ENCODE measurements at places on chromosomes 5 and 9.

- DNase-seq: no peak
Observed at GRCh38 chr5:167754501-167755021, 536.9 kb upstream of the WWC1 start.

DNA sequence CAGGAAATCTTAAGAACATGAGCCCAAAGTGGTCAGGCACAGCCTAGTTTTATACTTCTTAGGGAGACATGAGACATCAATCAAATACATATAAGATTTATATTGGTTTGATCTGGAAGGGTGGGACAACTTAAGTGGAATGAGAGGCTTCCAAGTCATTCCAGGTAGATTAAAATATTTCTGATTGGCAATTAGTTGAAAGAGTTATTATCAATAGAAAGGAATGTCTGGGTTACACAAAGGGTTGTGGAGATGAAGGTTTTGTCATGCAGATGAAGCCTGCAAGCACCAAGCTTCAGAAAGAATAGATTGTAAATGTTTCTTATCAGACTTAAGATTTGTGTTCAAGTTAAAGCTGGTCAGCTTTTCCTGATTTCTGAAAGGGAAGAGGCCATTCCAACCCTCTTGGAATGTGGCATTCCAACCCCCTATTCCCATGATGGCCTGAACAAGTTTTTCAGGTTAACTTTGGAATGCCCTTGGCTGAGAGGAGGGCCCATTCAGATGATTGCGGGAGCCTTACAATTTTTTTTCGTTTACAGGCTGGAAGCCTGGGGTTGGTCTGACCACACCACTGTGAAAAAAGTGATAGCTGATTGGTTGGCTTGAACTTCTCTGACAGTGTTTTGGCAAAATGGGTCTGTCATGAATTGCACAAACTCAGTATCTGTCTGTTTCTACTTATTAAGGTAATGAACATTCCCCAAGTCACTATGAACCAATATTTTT is 245.6 kb upstream of the RAI14 start:
- DNase-seq: no peak

DNA sequence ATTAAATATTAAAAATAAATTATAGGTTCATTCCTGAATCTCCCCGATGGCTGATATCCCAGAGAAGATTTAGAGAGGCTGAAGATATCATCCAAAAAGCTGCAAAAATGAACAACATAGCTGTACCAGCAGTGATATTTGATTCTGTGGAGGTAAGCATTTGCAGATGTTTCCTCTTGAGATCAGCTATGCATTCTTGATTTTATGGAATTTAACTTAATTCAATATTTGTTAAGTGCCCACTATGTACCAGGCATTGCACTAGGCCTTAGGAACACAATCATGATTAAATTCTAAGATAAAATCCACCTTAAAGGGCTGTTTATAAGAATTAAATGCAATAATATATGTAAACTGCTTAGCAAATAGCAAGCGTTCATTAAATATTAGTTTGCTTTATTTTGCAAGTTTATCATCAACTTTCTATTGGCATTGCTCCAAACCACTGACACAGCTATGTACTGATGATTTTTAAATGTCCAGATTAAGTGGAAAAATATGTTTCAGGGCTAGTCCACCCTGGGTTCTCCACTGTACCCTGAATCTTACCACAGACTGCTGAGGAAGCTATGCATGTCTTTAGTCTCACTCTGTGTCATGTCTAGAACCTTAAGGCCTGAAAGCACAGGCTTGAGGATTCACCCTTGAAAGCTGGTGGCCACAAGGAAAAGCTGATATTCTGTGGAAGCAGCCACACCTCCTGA is 33.2 kb downstream of the SLC22A4 start:
- no peak for DNase-seq

- no peak for DNase-seq
Observed at GRCh38 chr5:170681013-170681433, 102.5 kb upstream of the GABRP start.

- DNase-seq: no peak
Observed at GRCh38 chr9:93091453-93092081, 4.5 kb upstream of the CARD19 start.

- no peak for DNase-seq
Observed at GRCh38 chr5:149333711-149334443, 11.4 kb upstream of the GRPEL2 start.

GRCh38 chr5:134046801-134047686 is 42.3 kb upstream of the VDAC1 start:
- no peak for DNase-seq

- DNase-seq: no peak
Observed at GRCh38 chr5:141941779-141942178, 16.2 kb downstream of the PCDH12 start.

DNA sequence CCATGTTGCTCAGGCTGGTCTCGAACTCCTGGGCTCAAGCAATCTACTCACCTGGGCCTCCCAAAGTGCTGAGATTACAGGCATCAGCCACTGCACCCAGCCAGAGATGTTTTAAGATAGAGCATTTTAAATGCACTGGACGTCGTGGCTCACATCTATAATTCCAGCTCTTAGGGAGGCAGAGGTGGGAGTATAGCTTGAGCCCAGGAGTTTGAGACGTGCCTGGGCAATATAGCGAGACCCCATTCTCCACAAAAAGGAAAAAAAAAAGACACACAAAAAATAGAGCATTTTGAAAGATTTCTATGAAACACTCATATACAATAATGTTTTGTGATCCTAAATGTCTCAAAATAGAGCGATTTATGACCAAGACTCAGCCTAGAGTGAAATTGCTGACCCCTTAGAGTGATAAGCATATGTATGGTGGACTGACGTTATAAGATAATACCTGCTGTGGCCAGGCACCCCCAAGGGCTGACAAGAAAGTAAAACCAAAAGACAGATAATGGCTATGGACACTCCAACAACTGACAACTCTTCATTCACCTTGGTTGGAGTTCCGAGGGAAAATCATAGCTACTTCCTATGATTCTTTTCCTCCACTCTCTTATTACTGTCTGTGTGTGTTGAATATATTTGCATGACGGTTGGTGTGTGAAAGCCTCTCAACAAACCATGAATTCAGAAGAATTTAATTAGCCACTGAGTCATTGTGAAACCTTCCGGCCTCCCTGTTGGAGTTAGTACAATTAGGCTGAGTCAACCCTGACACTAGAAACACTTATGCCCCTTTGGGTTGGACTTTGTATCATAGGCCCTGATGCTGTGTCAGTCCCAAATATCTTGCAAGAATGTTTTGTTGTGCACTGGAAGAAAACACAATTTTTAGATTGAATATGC is 526.5 kb upstream of the NUDT12 start:
- DNase-seq: no peak

DNA sequence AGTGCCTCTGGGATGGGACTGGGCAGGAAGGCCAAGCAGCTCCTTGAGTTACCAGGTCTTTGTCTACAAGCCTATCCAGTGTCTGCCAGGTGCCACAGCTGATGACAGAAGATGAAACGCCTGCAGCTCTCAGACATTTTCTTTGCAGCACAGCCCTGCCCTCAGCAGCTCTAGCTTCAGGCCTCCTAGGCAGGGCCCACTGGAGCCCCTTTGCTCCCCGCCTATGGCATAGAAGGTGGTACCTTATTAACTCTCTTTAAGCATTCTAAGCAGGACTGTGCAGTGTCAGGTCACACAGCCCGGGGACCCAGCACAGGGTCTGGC is 1.3 kb upstream of the SKP1 start:
- no peak for DNase-seq

- no peak for DNase-seq
Observed at GRCh38 chr9:12773562-12773961, 1.3 kb upstream of the LURAP1L start.

DNA sequence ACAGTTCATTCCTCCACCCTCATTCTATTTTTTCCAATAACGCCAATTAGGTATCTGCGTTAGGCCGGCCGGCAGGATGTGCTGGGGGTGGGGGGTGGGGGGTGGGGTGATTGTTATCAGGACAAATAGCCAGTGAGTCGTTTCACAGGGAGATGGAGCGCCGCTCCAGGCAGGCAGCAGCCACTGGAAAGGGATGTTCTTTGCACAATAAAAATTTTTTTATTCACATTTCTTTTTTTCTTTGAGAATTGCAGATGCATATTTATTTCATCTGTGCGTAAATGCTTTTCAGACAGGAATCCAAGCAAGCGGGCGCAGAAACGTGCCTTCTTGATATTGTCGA is 4.1 kb downstream of the LMX1B start:
- no peak for DNase-seq

DNA sequence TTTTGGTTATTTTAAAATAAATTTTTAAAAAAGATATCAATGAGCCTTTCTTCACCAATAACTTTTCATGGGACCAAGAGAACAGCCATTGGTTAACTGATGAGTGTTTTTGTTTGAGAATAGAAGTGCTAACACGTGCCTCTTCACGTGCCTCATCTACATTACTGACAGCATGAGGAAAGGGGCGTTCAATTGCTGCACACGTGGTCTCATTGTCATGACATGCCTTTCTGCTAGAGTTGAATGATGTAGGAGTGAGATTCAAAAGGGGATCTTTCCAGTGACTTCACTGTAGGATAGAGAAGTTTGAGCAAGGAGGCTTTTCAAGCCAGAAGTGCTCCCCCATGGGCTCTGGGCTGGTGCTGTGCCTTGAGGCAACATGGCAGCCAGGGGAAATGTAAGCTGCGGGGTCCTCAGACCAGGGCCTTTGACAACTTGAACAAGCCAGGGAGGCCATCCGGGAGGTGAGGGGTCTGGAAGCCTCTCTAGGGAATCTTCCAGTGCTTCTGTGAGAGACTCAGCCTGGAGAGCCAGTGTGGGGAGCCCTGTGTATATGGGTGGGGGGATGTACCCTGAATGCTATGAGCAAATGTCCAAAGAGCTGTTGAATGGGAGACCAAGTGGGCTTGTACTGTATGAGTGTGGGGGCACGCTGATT is 51.2 kb upstream of the FSTL4 start:
- no peak for DNase-seq

DNA sequence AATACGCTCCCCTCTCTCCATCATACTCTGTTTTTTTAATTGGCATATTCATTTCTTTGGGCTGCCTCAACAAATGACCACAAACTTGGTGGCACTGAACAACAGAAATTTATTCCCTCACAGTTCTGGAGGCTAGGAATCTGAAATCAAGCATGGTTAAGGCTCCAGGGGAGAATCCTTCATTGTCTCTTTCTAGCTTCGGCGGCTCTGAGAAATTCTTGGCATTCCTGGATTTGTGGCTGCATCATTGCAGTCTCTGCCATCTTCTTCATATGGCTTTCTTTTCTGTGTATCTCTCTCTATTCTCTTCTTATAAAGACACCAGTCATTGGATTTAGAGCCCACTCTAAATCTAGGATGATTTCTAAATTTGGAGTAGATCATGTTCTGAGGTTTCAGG is 10.9 kb upstream of the SLC24A2 start:
- no peak for DNase-seq

GRCh38 chr9:83675466-83675865 is 32.3 kb downstream of the UBQLN1 start:
- DNase-seq: no peak

DNA sequence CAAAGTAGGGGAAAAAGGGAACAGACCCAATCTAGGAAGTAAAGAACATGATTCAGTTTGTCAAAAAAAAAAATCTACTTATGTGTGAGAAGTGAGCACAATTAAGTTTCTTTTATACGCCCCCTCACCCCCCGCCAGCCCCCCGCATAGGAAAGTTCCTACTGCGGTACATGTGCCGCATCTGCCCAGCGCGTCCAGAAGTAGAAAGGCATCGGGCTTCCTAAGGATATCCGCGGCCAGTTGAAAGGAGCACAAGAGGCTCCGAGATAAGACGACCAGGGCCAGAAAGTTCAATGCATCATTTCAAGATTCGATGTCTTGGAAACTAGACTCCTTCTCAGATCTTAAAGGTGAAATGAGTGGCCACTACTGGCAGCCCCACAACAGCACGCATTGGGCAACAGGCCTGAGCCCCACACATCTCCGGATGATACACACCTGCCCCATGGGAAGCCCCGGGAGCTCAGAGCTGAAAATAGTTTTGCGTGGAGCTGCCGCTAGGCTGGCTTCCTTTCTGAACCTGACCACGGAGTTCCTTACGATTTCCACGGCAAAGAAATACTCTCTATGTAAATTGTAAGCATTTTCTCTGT is 203.9 kb downstream of the RAB3C start:
- DNase-seq: no peak

DNA sequence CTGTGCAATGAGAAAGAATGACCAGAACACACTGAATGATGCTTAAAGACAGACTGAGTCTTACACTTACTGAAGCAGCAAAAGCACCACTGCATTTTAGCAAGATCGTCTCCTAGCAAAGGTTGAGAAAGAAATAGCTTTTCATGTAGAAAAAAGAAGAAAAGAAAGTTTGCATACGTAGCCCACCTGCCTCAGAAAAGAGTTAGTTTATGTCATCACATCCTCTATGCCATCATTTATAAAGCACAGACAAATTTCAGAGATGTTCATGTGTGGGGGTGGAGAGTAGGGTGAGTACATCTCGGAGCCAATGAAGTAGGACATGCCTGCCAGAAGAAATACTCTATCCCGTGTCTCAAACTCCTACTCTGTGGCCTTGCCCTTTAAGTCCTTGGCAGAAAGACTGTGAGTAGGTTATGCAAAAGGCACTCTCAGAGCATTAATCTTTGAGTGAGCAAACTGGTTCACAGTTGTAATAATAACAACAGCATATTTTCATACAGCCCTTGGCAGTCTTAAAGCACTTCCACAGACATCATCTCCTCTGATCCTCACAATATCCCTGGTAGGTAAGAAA is 22.4 kb downstream of the NRG2 start:
- no peak for DNase-seq

GRCh38 chr9:73575101-73576060 is 423.7 kb downstream of the ANXA1 start:
- DNase-seq: no peak

- DNase-seq: no peak
Observed at GRCh38 chr9:109063760-109064159, 50.5 kb upstream of the CTNNAL1 start.

DNA sequence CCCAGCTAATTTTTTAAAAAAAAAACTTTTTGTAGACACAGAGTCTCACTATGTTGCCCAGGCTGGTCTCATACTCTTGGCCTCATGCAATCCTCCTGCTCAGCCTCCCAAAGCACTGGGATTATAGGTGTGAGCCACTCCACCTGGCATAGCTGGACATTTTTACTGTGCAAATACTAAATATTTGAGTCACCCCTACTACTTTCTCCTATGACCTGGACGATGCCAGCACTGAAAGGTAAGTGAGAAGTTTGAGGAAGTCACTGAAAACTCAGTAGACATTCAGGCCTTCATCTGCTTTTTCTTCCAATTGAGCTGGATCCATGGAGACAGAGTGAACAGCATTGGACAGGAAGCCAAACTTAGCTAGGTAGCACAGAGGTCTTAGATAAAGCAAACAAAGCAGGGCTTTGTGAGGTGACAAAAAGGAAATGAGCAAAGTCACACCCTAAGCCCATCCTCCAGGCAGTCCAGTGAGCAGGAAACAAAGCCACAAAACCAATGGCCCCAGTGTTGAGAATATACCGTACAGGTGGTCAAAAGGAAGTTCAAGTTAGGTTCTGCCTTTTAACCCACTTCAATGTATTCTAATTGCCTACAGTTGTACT is 192.6 kb upstream of the RASA1 start:
- DNase-seq: peak; percentile 9

Measured in GM18507 (cell line).